ENCODE measurements at places on chromosomes 7 and 10. TPM values are rescaled to one million over a fixed set of nuclear protein-coding genes. Genes with fewer than 3 reads are reported as not detected.
A peak's percentile ranks its signal among the peaks of the same experiment; 100 is the strongest.

- peaks cover 3% of the 10 kb centered on the region for H3K27me3 ChIP-seq
- peak overlapping the region; percentile 84 for H3K4me3 ChIP-seq
- H3K36me3 ChIP-seq, result peaks cover 12% of the 10 kb centered on the region
- H3K27ac ChIP-seq, result peak overlapping the region; percentile 80
Observed at GRCh38 chr7:4681218-4681851, 760 bp upstream of the FOXK1 start.

DNA sequence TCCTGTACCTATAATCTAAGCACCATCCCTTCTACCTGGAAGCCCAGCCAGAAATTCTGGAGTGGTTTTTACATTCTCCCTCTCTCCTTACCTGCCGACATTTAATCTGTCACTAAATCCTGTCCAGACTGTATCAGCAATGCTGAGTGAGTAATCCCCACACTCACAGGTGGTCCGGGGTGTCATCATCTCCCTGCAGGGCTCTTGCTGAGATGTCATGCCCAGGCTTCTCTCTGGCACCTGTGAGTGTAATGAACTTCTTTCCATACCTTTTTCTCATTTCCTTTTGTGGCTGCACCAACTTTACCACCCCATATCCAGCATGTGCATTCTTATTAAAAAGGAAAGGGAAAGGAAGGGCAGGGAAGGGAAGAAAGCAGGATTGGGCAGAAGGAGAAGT is 355.2 kb downstream of the CCSER2 start:
- DNase-seq, result no peak
- no peaks in the 10 kb centered on the region for H3K4me1 ChIP-seq
- H3K27me3 ChIP-seq, result no peaks in the 10 kb centered on the region
- H3K4me3 ChIP-seq, result no peak overlapping the region
- H3K36me3 ChIP-seq, result no peaks in the 10 kb centered on the region

The CDK13 gene
- total RNA-seq, result 70.9 TPM

DNA sequence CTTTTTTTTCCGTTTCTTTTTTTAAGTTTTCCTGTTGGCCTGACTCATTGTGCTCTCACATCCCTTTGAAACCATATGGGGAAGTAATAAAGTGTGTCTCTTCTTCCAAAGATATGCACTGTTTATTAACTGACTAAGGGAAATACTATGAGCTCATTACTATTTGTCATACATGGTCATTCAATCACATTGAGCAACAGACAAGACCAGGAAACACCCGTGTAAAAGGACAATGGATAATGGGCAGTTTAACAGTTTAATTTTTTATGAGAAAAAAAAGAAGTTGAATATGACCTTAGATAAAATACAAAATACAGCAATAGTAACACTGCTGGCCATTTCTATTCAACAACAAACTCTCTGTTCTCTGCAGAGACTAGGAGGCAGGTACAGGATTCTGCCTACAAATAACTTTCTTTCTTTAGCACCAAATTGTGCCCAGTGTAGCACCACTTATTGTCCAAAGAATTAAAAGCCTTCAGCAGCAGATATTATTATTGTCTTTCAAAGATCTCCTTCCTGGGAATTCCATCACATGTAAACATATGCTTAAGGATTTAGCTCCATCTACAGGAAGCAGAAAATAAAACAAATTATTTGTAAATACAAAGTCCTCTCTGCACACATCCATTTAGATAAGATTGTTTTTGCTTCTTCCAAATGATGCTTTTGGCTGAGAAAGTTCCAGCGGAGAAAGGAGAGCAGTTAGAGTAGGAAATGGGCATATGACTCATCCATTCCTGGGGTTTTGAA is 55.0 kb upstream of the AKR1E2 start:
- H3K27me3 ChIP-seq, result peaks cover 19% of the 10 kb centered on the region
- H3K27ac ChIP-seq, result no peak overlapping the region
- DNase-seq, result no peak
- no peaks in the 10 kb centered on the region for H3K36me3 ChIP-seq

The ITGB1 gene
- total RNA-seq, result 87.4 TPM

DNA sequence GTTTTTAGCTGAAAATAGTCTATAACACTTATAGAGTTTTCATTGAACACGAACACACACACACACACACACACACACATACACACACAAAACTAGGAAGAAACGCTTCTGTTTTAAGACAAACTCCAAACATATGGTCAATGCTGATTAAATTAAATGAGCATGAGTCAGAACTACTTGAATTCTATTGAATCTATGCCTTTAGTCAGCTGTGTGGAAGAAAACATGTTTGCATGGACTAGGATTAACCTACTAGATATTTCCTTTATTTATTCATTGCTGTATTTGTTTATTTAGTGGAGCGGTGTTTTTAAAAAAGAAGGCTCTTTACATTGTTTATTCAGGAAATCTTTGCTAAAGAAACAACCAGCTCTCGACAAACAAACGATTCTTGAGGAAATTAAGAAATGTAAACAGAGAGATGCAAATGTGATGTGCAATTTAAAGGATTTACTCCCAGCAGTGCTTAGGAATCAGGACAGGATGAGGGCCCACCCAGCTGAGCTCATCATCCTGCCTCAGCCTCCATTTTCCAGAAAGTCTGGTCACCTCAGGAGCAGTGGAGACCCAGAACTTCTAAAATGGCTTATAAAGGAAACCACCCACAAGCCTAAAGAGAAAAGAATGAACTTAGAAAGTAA is 83.2 kb downstream of the PDE1C start:
- DNase-seq, result no peak
- H3K27ac ChIP-seq, result no peak overlapping the region
- H3K36me3 ChIP-seq, result no peaks in the 10 kb centered on the region
- H3K27me3 ChIP-seq, result no peaks in the 10 kb centered on the region
- no peaks in the 10 kb centered on the region for H3K4me1 ChIP-seq

The FAM13C gene
- not detected for total RNA-seq

DNA sequence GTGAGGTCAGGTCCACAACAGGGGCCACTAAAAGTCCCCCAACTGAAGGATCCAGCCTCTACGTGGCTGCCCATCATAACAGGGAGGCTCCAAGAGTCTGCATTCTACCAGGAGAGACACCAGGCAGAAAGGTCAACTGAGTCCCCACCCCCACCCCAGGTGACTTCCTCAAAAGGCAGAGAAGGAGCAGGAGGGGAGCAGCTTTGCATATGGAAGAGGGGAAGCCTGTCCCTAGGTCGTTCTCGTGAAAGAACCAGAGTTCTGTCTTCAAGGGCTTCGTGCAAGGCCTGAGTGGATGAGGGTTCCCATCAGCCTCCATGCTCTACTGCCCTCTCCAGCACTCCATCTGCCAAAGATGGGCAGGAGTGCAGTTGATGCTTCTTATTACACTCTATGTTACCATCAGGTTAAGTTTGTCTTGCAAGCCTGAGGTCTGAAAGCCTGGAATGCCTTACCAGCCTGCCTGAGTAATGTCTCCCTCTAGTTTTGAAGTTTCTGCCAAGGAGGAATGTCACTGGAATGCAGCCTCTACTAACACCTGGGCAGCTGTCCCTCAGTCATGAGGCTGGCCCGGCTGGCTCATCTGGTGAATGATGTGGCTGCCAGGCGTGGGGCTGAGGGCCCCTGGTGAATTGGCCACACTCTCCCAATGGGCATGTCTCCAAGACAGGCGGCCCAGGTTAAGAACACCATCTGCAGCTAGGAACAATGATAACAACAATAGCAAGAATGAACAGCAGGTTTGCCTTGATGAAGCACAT is 54.3 kb upstream of the SMNDC1 start:
- H3K36me3 ChIP-seq, result no peaks in the 10 kb centered on the region
- H3K27ac ChIP-seq, result peak overlapping the region; percentile 99
- peak overlapping the region; percentile 24 for H3K4me3 ChIP-seq
- no peaks in the 10 kb centered on the region for H3K27me3 ChIP-seq
- peaks cover 59% of the 10 kb centered on the region for H3K4me1 ChIP-seq

- no peaks in the 10 kb centered on the region for H3K36me3 ChIP-seq
- DNase-seq, result no peak
- no peak overlapping the region for H3K4me3 ChIP-seq
- H3K27me3 ChIP-seq, result peaks cover 5% of the 10 kb centered on the region
Observed at GRCh38 chr7:1802899-1803298, 132.8 kb downstream of the ELFN1 start.

- peaks cover 12% of the 10 kb centered on the region for H3K36me3 ChIP-seq
- peak overlapping the region; percentile 83 for H3K27ac ChIP-seq
- H3K4me1 ChIP-seq, result peaks cover 58% of the 10 kb centered on the region
- peak overlapping the region; percentile 90 for H3K4me3 ChIP-seq
Observed at GRCh38 chr7:93146472-93147141, 1.6 kb downstream of the SAMD9L start.

DNA sequence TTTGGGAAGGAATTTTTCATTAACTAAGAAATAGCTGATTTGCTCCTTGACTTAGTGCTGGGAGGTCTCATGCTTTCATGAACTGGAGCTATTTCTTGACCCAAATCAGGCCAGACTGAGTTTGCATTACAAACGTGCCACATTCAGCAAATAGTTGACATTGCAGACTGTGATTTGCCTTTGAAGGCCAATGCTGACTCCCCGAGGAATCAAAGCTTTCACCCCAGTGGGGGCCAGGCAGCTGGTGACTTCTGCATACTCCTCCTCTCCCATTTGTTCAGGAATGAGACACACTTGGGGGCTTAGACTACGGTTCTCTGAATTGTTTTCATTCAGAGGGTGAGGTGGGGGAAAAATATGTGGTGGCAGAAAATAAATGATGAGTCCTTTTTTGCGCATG is 111.0 kb upstream of the JAZF1 start:
- peaks cover 45% of the 10 kb centered on the region for H3K4me1 ChIP-seq
- H3K4me3 ChIP-seq, result no peak overlapping the region
- no peak overlapping the region for H3K27ac ChIP-seq
- H3K27me3 ChIP-seq, result no peaks in the 10 kb centered on the region
- H3K36me3 ChIP-seq, result no peaks in the 10 kb centered on the region

The NOBOX gene
- total RNA-seq, result not detected

- DNase-seq, result no peak
- no peaks in the 10 kb centered on the region for H3K4me1 ChIP-seq
- no peaks in the 10 kb centered on the region for H3K27me3 ChIP-seq
- H3K36me3 ChIP-seq, result no peaks in the 10 kb centered on the region
Observed at GRCh38 chr7:138396251-138397070, 63.6 kb upstream of the TRIM24 start.

DNA sequence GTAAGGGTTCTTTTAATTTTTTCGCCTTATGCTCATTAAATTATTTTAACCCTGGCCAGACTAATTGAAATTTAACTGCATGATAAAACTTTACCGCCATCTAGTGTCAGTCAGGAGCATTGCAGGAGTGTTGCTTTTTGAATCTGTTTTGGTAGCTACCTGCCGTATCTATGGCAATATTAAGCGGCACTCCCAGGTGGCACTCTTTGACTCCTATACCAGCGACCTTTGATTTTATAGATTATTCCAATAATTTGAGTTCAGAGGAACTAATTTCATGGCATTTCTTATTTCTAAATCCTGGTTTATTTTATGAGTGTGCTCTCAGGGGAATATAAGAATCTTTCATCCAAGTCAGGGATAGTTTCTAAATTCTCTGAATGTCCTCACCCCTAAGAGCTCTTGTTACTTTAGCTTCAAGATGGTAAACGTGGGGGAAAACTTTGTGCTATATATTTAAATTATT is 198.9 kb downstream of the REEP3 start:
- DNase-seq, result no peak
- H3K4me3 ChIP-seq, result no peak overlapping the region
- no peak overlapping the region for H3K27ac ChIP-seq
- H3K36me3 ChIP-seq, result no peaks in the 10 kb centered on the region
- peaks cover 12% of the 10 kb centered on the region for H3K4me1 ChIP-seq
- peaks cover 12% of the 10 kb centered on the region for H3K27me3 ChIP-seq

GRCh38 chr7:147053746-147054145 is 937.1 kb downstream of the CNTNAP2 start:
- no peak overlapping the region for H3K27ac ChIP-seq
- DNase-seq, result no peak
- no peaks in the 10 kb centered on the region for H3K36me3 ChIP-seq
- no peaks in the 10 kb centered on the region for H3K27me3 ChIP-seq
- no peak overlapping the region for H3K4me3 ChIP-seq

DNA sequence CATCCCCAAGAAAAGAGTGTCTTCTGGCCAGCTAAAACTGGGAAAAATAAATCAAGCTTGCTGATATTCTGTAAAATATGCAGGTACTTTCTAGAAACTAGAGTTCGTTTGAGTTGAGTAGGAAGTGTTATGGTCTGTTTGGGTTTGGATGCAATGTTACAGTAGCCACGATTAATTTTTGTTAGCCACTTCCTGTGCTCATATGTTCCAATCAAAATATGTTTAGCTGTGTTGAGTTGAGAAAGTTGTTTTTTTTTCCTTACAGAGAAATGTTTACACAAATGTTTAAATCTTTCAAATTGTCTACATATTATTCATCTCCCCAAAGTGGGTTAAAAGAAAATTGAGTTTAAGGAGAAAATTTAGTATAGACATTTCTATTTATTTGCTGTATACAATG is 11.3 kb upstream of the LAMB1 start:
- H3K4me3 ChIP-seq, result no peak overlapping the region
- peaks cover 11% of the 10 kb centered on the region for H3K27me3 ChIP-seq
- H3K27ac ChIP-seq, result no peak overlapping the region

The CTBP2 gene
- 0.29 TPM for total RNA-seq

GRCh38 chr10:6146013-6146785 is 56.5 kb upstream of the PFKFB3 start:
- peaks cover 65% of the 10 kb centered on the region for H3K4me1 ChIP-seq
- H3K27me3 ChIP-seq, result no peaks in the 10 kb centered on the region
- H3K36me3 ChIP-seq, result no peaks in the 10 kb centered on the region
- no peak overlapping the region for H3K27ac ChIP-seq
- DNase-seq, result no peak
- peak overlapping the region; percentile 88 for H3K4me3 ChIP-seq

GRCh38 chr10:97852277-97852676 is 2.6 kb downstream of the GOLGA7B start:
- peaks cover 42% of the 10 kb centered on the region for H3K27me3 ChIP-seq
- no peaks in the 10 kb centered on the region for H3K36me3 ChIP-seq
- peaks cover 10% of the 10 kb centered on the region for H3K4me1 ChIP-seq
- H3K27ac ChIP-seq, result no peak overlapping the region
- H3K4me3 ChIP-seq, result no peak overlapping the region

DNA sequence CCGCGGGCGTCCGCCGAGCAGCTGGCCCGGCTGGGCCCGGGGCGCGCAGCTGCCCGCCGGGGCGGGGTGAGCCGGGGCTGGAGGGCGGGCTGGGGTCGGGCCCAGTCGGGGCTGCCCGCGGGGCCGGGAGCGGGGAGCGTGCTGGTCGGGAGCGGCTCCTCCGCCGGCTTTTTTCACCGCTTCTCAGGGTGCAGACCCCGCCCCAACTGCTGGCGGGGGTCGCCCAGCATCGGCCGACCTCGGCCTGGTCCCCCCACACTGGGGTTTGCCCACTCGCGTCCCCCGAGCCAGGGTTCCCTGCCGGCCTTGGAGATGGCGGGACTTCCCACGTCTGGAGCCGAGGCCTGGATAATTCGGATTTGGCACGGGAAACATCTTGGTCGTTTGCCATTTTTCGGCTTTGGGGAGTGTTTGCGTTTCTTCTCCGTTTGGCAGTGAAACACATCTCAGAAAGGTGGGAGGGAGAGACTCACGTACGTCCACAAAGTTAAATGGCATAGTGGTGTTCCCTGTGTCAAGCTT is 432 bp downstream of the TMEM248 start:
- no peaks in the 10 kb centered on the region for H3K27me3 ChIP-seq
- DNase-seq, result peak; percentile 31
- H3K4me3 ChIP-seq, result peak overlapping the region; percentile 95
- H3K36me3 ChIP-seq, result peaks cover 27% of the 10 kb centered on the region

The ZNF746 gene
- 21.0 TPM for total RNA-seq

- no peak overlapping the region for H3K27ac ChIP-seq
- H3K4me3 ChIP-seq, result no peak overlapping the region
- H3K27me3 ChIP-seq, result peaks cover 3% of the 10 kb centered on the region
- DNase-seq, result no peak
- H3K4me1 ChIP-seq, result no peaks in the 10 kb centered on the region
Observed at GRCh38 chr10:7541137-7542087, 125.4 kb downstream of the ITIH5 start.
